Activated T-helper 1 cell treated with anti-CD3 and anti-CD28 coated beads, Interleukin-12 subunit alpha, Interleukin-12 subunit beta, Interleukin-2, Interleukin-4 antibody, amounts not matched to agents 30 ng/mL and 10 ng/mL and 1 ng/mL, durations not matched to agents 14 hours and 24 hours and 36 hours (primary cell): ENCODE measurements at places on chromosomes 5 and 9.

- DNase-seq: no peak
Observed at GRCh38 chr5:116964438-116964837, 389.8 kb upstream of the SEMA6A start.

GRCh38 chr9:131505012-131505411 is 2.3 kb downstream of the POMT1 start:
- DNase-seq: no peak

DNA sequence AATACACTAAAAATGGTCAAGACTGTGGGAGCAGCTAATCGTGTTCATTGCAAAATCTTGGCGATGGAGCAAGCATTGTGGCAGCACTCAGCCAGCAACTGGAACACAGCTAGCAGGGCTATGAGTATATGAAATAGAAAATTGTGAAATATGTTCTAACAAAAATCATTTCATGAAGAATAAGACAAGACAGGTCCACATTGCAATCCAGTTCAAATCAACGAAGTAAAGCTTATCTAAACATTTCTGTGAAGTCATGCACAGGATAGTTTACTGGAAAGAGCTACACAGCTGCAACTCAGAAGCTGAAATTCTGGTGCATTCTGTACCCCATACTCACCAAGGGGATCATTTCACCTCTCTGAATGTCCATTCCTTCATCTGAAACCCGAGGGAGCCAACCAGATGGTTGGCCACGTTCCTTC is 5.3 kb upstream of the NFIL3 start:
- no peak for DNase-seq

DNA sequence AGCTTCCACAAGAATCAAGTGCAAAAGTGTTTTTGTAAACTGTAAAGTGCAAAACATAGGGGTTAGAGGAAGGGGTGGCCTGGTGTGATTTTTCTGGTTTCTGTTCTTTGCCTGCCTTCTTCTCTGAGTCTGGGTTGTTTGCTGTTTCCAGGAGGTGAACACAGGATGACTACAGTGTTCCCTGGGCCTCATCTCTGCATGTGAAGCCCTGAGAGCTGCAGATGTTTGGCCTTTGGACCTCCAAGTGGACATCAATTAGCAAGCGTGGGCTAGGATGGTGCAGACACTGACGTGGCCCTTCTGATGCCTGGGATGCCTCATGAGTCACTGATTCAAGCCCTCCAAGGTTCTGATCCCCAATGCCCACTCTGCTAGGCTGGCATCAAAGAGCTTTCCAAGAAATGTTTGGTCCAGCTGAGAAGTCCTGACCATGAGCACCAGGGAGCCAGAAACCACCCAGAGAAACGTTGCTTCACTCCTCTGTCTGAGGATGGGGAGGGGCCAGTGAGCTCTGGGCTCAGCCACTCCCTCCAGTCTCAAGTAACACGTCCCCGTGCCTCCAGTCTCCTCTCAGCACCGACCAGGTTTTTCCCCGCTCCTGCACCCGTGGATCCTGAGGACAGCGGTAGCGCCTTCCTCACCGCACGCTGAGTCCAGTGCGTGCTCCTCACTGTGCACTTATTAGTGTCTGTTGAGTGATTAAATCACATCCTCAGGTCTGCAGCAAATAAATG is 7.6 kb downstream of the IL9 start:
- no peak for DNase-seq

DNA sequence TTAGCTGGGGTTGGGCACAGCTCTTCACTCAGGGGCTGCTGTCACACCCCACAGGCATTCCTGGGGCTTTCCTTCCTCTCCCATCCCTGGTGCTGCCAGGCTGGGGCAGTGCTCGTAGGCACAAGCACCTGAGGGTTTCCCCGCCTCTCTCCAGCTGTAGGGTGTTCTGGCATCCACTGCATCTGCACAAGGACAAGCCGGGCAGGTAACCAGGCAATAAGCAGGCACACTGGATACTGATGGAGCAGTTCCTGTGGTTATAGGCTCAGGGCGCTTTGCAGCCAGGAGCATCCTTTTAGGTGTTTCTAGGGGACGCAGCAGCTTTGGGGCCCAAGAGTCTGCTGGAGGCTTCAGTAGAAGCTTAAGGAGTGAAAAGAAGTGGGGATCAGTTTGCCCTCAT is 56.8 kb downstream of the ARHGEF37 start:
- no peak for DNase-seq

DNA sequence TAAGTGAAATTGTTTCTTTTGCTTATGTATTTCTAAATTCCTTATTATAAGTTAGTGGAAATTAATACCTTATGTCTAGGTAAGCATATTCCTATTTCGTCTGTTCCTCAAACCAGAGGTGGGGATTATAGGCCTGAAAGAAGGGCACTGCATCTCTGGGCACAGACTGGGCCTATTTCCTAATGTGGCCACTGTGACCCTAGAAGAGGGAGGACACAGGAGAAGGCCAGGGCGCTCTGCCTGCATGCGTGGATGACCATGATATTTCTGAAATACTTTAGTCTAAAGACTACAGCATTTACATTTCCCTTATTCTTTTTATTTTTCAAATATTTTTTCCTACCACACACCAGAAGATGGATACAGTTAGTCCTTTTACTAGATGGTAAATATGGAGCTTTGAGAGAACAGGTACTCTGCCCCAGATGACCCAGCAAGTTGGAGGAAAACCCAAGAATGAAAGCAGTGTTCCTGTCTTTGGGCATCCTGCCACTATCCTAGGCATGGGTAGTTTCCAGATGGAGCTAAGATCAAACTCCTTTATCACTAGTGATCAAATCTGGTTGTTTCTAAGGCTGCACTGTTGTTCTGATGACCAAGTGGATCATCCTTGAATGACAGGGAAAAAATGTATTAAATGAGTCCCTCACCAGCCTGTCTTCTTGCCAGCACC is 27.8 kb downstream of the RUSC2 start:
- DNase-seq: no peak

DNA sequence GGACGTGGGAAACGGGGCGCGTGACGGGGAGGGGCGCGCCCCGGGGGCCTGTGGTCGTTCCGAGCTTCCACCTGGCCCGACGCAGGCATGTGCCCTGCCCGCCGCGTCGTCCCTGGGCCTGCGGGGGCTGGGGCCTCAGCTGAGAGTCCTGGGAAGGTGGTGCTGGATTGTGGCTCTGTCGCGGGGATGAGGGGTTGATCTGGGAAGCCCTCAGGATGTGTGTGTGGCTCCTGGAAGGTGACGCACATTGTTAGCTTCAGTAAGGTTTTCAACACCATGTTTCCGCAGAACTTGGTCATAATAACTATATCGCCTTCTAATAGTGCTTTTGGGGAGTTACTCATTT is 589.1 kb downstream of the MTRR start:
- no peak for DNase-seq

DNA sequence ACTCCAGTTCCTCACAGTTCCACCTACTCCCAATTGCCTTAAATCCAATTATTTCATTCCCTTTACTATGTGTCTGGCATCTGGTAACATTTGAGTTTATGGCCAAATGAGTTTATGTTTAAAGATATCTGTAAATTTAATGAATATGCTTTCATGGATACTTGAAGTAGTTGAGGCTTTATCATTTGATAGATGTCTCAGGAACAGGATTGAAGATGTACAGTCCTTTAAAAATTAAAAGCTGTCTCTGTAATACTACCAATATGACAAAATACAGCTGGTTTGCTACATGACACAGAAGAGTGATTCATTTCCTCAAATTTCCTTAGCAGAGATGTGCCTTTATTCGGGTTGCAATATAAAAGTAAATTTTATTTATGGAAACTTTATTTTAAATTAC is 2326.0 kb upstream of the ACO1 start:
- DNase-seq: no peak

DNA sequence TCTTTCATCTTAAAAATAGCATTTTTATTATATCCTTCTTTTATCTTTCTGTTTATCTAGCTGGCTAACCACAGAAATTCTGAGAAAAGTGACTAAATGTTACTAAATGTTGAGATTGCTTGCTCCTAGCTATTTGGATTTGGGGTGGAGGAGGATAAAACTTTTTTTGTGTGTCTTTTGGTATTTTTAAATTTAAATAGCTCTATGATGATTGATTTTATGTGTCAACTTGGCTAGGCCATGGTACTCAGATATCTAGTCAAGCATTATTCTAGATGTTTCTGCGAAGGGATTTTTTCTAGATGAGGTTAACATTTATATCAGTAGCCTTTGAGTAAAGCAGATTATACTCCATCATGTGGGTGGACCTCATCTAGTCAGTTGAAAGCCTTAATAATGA is 75.0 kb downstream of the GCNT1 start:
- DNase-seq: no peak

DNA sequence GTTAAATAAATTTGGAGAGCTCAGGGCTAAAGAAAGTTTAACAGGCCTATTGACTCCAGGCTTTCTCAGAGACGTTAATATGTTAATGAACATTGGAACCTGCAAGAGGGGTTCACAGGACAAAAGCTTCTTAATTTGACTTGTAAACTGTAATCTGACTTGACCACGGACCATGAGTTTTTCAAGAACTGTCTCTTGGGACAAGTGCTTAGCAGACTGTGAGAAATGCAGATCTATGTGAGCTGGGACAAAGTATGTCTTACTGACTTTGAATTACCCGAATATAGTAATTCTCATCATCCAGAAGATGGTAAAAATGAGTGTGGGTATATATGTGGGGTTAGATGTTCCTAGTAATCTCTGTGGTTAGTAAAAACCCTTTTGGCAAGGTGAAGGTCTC is 186.6 kb downstream of the ATP10B start:
- DNase-seq: no peak
